Hippocampal formation (tissue), 2 donors: ENCODE measurements at places on chromosomes 7 and 10.

DNA sequence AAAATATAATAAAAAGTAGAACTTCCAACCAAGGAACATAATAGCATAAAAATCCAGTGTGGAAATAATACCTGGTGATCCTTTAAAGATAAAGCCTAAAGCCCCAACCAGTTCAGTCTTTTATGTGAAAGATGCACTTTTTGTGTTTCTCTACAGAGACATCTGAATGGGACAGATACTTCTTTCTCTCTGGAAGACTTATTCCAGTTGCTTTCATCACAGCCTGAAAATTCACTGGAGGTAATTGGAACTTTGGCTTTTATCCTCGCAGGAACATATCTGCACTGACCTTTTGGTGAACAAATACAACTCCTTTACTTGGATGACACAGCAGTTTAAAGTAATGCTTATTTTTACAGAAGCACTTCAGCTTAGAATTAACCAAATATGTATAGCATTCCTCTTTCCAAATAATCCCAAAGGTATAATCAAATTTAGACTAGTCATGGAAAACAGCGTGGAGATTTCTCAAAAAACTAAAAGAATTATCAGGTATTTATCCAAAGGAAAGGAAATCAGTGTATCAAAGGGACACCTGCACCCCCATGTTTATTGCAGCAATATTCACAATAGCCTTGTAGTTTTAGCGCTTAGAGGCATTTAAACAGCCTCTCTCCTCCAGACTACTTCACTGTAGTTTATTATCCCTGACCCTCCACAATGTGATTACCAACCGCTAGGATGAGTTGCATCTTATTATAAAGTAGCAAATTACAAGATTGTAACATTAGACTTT lies 16.8 kb downstream of the HNRNPA2B1 start:
- DNase-seq = no peak

- DNase-seq = no peak
Measured at GRCh38 chr10:70615784-70616522, 13.4 kb upstream of the PRF1 start.

- DNase-seq = no peak
Measured at GRCh38 chr10:50333872-50334271, 82.6 kb upstream of the ASAH2 start.

GRCh38 chr7:150799741-150800580 lies at the start of gene TMEM176B:
Gene TMEM176B, minus strand, starts transcription at chr7:150800364. Its CDS starts 3,795 bp downstream, at chr7:150796569.
- DNase-seq = no peak

- no peak for DNase-seq
Measured at GRCh38 chr10:107444443-107444842, 279.9 kb upstream of the SORCS1 start.

DNA sequence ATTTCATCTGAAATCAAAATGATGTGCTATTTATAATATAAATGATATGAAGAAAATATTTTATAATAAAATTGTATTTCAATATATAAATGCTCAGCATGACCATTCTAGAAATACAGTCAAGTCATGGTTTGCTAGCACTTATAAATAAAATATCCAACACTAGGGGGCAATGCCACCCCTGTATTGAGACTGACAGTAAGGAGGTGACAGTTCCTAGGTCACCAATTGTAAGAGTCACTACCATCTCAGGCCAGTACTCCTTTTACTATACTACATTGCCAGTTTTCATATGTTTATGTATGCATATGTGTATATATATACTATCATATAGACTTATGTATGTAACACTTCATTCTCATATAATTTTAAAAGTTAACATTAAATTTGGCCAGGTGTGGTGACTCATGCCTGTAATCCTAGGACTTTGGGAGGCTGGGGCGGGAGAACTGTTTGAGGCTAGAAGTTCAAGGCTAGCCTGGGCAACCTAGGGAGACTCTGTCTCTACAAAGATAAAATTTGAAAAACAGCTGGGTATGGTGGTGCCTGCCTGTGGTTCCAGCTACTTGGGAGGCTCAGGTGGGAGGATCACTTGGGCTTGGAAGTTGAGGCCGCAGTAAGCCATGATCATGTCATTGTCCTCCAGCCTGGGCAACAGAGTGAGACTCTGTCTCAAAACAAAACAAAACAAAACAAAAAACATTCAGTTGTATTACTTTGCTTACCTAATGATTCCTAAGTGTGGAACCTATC lies 2.4 kb upstream of the CNOT4 start:
- peak; percentile 55 for DNase-seq

GRCh38 chr7:96827701-96828100 lies 118.1 kb upstream of the SEM1 start:
- no peak for DNase-seq

DNA sequence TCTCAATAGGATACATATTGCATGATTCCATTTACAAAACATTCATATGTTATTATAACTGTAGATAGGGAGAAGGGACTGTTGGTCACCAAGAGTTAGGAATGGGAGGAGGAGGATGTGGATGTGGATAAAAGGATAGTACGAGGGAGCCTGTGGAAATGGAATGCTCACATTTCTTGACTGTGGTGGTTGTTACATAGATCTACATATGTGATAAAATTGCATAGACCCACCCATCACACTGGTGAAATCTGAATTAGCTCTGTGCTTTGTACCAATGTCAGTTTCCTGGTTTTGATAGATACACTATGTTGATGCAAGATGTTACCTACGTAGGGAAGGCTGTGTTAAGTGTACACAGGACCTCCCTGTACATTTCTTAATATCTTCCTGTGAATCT lies 233.5 kb upstream of the MTPN start:
- DNase-seq = no peak
